ENCODE measurements at places on chromosomes 16 and 17.

GRCh38 chr17:21174713-21175112 lies 39.2 kb downstream of the TMEM11 start:
- peak; percentile 91 for DNase-seq

DNA sequence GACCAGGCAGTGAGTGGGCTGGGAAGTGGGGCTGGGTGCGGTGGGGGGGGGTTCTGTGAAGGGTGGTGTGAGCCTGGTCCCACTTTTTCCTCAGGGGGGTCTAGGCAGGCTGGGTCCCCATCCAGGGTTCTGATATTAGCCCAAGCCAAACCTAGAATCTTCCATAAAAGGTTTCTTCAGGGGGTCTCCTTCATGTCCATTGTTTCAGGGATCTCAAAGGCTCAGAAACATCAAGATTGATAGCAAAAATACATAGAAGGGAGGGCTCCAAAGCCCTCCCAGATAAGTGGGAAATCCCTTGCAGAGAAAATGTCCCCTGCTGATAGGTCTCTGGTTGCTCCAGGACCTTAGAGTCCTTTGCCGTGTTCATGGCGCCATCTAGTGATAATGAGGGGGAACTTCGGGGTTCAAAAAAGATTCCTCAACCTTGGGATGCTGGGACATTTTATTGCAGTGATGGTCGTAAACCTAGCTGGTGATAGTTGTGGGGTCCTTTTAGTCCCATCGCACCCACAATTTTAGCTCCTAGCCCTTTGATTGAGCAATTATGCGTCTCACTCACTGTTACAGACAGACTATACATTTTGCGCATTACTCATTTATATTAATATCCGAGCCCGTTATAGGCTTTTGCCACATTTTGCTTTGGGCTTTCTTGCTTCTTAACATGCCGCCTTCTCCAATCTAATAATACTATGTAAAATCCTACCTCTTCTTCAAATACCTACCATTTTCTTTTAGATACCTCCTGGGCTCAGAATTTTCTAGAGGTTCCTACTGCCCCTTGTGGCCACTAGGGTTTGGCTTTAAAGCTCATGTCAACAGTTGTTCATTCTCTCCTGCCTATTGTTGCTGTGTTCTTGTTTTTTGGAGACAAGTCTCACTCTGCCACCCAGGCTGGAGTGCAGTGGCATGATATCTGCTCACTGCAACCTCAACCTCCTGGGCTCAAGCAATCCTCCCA lies 35.1 kb downstream of the IGF2BP1 start:
- DNase-seq: peak; percentile 77

DNA sequence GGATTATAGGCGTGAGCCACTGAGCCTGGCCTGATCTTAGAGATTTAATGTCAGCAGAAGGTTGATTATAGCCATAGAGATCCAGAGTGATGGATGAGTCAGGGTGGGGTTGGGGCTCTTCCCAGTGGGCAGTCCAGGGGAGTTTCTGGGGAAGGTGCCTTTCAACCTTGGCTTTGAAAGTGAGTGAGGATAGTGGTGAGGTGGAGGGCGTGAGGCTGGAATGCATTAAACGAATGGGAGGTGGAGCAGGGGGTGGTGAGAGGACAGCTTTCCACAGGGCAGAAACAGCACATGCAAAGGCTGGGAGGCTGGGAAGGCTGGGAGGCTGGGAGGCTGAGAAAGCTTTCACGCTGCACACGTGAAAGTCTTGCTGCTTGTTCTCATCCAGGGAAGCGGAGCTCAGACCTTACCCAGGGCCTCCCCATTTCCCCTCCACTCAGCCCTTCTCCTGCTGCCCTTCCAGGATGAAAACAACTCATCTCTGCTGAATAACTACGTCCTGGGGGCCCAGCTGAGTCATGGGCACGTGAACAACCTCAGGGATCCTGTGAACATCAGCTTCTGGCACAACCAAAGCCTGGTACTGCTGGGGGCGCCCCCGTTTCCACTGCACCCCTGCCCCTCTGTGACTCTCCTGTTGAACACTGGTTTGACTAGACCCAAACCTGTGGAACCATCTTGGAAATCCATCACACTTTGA lies 22.3 kb downstream of the ADGRG5 start:
- no peak for DNase-seq

DNA sequence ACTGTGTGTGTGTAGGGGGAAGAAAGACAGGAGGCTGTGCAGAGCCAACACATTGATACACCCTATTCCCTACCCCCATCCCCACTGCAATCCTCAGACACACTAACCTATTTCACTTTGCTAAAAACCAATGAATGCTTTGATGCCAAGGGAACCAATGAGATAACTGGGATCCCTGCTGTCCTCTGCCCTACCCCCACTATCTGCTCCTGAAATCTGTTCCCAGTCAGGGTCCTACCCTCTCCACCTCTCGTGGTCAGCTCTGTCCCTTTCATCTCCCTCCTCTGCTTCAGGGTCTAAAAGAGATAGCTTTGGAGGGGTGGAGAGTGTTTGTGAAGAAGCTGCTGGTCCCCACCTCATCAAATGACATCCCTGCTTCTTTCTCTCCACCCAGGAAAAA lies 19.1 kb upstream of the SP6 start:
- DNase-seq: no peak

DNA sequence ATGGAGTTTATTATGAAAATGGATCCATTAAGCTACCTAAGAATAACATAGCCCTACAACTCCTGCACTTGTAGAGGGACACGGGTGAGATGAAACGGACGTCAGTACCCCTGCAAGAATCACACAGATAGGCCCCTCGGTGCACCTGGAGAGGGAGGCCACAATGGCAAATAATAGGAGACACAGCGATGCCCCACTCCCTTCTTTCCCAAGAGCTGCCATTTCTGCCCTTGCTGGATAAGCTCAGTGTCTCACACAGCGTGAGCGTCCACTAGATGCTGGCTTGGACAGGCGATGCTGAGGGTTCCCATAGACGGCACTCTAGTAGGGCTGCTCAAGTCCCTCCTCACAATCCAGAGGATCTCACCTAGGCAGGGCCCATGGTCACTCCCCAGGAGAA lies 67.8 kb downstream of the ADCY9 start:
- DNase-seq: no peak

DNA sequence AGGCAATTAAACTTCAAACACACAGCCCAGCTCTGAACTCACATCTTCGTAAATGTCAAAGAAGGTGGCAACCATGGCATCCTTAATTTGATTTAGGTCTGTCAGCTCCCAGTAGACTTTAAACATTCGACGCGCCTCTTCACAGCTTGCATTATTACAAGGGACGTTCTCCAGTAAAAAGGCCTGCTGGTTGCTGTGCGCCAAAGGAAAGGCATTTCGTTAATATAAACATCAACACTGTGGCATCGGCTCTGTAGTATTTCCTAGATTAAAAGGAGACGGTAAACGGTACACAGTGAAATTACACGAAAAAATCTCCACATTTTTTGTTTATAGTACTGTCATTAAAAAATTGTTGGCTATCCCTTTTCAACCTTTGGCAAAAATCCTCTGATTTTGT lies 116.8 kb upstream of the NETO2 start:
- DNase-seq: no peak

- peak; percentile 5 for DNase-seq
Measured at GRCh38 chr17:39376434-39376833, 25.0 kb downstream of the FBXL20 start.

GRCh38 chr16:85969159-85969558 lies 70.2 kb downstream of the IRF8 start:
- DNase-seq: peak; percentile 30

DNA sequence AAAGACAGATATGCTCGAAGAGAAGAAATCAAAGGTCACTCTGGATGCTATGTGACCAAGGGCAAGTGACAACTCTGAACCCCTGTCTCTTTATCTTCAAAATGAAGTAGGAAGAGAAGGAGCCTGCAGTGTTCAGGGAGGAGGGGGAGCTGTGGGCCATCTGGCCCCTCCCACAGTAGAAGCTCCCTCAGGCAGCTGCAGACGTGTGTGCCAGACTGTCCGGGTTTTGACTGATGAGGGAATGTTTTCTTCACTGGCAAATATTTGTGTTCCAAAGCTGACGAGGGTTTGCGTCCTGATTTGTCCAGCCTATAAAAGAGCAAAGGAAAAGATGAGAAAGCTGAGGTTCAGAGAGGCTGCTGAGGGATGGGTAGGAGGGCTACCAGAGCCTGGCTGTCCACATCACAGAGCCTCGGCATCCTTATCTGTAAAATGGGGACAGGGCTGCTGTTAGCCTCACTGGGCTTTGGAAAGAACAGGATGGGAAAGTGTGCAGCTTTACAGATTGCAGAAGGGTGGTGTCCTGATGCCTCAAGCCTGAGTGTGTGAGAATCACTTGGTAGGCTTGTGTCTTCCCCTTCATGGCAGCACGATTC lies 1.8 kb upstream of the GINS2 start:
- DNase-seq: no peak

- DNase-seq: peak; percentile 72
Measured at GRCh38 chr16:9107025-9107970, 15.9 kb downstream of the HAPSTR1 start.

DNA sequence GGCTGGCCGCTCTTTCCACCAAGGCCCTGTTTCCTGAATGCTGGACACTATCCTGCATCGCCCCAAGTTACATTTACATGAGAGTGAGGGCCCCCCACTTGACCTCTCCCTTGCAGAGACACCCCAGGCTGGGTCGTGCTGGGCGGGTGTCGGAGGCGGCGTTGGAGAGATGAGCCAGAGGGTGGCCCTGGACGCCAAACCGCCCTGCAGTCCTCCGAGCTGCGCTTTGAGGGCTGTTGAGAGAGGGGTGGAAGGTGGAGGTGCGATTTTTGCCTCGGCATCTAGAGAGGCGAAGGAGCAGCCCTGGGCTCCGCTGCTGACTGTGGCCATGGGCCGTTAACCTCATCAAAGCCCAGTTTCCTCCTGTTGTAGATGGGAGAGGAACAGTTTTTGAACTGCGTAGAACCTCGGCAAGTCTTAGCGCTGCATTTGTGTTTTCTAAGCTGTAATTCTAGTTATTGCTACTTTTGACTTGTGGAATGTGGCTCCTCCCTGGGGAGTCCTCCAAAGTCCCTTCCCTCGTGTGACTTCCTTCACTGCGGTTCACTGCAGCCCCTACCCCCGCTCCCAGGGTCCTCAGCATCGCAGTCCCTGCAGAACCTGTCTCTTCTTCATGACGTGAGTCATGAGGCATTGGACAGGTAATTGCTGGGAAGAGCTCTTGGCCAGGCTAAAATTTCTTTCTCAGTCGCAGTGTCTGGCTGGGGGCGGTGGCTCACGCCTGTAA lies 986 bp upstream of the ELOB start:
- peak; percentile 20 for DNase-seq

DNA sequence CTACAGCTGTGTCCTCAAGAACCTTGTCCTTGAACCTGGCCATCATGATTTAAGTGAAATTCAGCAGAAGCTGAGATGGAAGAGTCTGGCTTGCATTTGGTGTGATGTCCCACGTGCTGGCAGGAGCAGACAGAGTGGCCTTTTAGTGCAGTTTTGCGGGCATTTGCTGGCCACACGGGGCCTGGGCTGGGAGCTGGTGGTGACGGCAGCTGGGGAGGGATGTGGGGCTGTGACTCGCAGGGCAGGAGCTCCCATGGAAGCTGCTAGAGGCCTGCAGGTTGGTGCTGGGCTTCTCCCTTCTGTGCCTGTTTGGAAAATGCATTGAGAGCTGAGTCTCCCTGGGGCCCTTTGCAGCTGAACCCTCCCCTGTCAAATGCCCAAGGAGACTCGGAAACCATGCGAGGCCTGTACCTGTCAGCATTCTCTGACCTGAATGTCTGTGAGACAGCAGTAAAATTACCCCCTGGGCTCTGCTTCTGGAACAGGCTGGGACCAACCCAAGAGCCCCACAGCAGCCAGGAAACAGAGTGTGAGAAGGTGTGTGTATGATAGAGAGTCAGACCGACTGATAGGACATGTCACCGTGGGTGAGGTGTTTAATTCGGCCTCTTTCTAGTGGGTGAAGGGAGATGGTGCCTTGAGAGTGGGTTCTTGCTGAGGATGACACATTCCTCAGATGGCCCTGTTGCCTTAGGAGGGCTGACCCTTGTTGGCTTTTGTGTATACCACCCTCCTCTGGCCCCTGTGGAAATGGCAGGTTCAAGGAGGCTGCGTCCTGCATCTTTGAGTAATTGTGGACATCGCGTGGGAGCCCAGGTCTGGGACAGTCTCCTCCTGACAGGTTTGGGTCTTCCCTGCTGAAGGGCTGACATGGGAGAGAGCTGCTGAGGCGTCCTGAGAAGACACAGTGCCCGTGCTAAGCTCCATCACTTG lies 145.5 kb downstream of the MSI2 start:
- DNase-seq: no peak

DNA sequence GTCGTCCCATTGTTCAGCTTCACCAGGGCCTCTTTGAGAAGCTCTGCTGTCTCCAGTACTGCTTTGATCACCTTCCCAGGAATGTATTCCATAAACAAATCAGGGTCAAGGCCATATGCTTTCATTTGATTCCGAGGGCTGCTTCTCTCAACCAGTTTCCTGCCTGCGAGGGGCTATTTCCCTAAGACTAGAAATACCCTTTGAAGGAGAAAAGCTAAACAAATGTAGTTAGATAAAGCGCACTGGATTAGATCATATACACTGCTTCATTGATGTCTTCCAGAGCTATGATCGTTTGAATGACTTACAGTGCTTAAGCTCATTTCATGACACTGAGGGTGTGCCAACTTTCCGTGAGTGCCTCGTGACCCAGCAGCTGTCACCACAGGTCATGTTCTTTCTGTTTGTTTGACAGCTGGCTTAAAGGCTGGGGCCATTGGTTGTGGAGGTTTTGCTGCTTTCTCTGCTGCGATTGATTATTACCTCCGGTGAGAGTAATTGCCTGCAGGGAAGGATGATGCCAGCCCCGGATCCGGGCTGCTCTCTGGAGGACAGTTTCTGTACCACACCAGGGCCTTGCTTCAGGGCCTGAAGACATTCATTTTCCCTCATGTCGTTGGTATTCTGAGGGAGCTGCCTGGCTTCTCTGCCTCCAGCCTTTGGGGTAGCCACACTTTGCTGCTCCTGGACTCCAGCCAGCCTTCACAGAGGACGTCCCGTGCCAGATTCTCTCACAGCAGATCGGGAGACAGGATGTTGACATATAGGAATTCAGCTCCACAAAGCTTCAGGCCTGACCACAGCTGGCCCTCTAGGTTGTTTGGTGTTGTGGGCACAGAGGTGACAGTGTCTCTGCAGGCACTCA lies 3.9 kb downstream of the TIMM22 start:
- peak; percentile 69 for DNase-seq

- peak; percentile 34 for DNase-seq
Measured at GRCh38 chr17:74305865-74306654, 20.0 kb upstream of the KIF19 start.

GRCh38 chr17:56793957-56794356 lies 39.8 kb downstream of the C17orf67 start:
- DNase-seq: no peak

DNA sequence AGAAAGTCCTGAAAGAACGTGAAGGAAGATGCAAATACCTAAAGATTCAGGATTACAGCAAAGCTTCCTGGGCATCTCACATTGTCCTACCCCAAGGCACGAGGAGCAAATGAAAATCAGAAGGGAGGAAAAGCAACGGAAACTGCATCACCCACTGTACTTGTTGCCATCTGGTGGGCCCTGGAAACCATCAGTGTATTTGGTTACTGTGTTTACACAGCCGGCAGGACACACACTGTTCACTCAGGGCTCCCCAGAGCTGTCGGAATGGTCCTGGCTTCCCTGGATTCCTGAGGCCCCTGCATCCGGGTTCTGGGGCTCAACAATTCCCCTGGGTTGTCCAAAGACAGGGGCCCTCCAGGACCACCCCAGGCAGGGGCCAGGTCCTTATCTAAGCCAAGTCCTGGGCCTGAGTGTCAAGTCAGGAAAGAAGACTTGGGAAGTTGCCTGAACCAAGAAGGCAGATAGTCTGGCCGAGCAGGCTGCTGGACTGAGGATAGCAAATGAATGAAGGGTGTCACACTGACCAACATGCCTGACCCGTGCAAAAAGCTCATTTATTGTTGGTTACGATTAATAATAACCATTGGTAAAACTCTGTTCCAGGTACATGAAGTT lies 52.8 kb downstream of the SOX9 start:
- no peak for DNase-seq

GRCh38 chr16:64892835-64893785 lies 228.8 kb downstream of the CDH11 start:
- peak; percentile 95 for DNase-seq

All from AG10803 (cell line).